ENCODE measurements at places on chromosomes 3 and 15. TPM values are rescaled to one million over a fixed set of nuclear protein-coding genes. Genes with fewer than 3 reads are reported as not detected.

AAGAB gene
- total RNA-seq, result 51.2 TPM

CHSY1 gene
- 32.1 TPM for total RNA-seq

GOLGA8H gene
- total RNA-seq, result 0.33 TPM

TUSC7 gene
- total RNA-seq, result not detected

PCNP gene
- total RNA-seq, result 116 TPM

PLD1 gene
- total RNA-seq, result 16.7 TPM

COL6A6 gene
- 0.11 TPM for total RNA-seq
